ENCODE measurements at places on chromosomes 3 and 15.
A peak's percentile ranks its signal among the peaks of the same experiment; 100 is the strongest.

GRCh38 chr15:39267685-39268084, 313.2 kb upstream of the THBS1 start:
- DNase-seq = no peak

DNA sequence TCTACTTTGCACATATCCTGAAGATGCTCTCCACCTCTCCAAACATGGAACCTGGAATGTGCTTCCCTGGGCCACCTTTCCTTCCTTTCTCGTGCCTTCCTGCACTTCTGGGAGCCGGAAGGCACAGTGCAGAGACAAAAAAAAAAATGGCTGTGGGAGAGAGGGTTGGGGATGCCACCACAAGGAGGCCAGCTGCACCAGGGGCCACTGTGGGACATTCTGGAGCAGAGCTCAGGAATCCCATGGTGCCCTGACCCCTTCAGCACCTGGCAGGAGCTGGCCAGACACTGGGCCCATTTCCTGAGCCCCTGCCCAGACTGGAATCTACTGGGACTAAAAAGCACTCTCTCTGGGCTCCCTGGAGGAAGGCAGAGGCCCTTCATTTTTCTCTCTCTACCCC, 7.9 kb upstream of the BCL2L10 start:
- DNase-seq = no peak

GRCh38 chr3:137737208-137737607, 26.9 kb upstream of the SOX14 start:
- no peak for DNase-seq

DNA sequence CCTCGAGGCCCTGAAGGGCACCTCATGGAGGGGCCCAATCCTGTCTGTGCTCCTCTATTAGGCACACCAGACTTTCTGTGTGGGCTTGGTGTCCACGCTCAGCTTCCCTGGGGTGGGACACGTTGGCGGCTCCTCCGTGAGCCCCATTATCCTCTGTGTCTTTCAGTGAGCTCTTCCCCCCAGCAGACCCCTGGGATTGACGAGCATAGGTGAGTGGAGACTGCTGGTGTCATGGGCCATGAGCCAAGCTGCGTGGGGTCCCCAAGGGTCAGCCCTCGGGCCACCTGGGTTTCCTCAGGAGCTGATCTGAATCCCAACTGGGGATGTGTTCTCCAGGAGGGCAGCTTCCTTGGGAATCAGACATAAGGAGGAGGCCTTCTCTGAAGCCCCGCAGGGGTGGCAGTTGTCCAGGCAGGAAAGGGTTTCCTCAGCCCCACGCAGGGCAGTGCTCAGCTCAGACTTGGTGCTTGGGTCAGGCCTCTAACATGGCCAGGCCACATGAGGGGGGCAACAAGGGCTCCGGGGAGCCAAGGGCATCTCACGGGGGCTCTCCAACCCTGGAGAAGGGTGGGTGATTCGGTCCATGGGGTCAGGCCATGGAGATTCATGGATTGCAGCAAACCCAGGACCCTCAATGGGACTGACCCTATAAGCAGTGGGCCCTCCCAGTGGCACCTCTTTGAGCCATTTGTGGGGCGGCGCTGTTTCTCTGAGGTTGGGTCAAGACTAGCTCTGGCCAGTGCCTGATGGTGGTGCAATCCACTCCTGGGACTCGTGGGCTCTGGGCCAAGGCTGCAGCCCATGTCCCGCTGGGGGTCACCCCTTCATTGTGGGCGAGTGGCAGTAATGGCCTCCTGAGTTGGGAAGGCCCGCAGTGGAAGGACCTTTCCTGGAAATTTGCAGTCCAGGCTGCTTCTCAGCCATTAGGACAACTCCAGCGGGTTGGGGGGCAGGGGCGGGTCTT, 222.5 kb downstream of the SNRPN start:
- no peak for DNase-seq

DNA sequence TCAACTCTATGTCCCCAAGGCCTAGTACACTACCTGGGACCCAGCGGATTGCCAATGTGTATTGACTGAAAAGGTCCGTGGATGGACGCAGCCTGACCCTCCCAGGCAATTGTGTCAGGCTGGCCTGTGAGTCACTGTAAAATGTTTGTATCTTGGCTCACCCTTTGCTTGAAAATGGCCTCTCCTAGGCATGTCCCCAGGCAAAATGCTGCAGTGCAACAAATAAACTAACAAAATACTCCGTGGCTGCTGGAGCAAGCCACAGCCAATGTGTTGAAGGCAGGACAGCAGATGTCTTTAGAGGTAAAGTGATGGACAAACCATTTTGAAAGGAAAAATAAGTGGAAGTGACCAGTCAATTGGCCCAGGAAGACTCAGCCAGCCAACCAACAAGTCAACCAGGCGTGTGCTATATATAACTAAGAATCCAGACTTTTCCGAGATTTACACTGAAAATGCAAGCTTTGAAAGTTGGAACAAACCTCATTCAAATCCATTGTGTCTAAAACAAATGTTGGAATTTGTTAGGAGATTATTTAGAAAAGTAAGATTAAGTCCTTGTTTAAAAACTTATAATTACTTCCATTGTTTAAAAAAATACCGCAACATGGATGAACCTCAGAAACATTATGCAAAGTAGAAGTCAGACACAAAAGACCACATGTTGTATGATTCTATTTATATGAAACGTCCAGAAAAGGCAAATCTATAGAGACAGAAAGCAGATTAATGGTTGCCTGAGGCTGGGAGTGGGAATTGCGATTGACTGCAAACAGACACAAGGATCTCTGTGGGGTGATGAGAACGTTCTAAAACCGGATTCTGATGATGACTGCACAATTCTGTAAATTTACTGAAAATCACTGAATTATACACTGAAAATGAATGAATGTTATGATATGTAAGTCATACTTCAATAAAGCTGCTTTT, 191.2 kb downstream of the TLE3 start:
- DNase-seq = no peak

- DNase-seq = no peak
Observed at GRCh38 chr15:52733696-52734255, 54.6 kb upstream of the ATOSA start.

DNA sequence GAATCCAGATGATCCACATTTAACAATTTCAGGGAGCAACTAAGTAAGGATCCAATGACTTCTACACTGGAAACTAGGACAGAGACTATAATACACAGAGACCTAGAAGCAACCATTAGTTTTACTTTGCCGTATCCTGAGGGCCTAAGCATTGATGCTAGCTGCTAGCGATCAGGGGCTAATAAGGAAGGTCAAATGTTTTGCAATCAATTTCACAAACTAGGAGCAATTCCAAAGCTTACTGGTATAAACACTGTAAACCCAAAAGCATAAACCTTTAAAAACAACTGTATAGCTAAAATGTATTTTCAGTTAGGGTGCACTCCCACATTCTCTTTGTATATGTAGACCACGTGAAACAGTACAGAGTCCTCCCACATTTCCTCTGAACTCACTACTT, 31.5 kb downstream of the FBN1 start:
- DNase-seq = no peak

DNA sequence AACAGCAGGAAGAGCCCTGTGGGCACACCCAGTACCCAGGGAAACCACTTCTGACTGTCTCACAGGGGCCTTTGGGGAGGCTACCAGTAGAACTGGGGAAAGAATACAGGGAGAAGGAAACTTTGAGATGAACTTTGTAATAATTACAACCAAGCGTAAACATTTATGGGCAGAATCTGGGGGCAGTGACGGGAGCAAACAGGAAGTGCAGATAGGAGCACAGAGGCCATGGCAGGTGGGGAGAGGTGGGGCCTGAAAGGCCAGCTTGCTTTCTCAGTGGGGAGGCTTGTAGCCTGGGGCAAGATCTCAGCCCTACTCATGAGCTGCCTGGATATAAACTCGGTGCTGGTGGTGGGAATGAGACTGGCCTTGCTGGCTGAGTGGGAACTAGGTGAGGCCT, 209.8 kb downstream of the PLCH1 start:
- no peak for DNase-seq

- no peak for DNase-seq
Observed at GRCh38 chr3:47008234-47008796, 28.8 kb downstream of the NBEAL2 start.

GRCh38 chr3:51637941-51638471, 33.0 kb upstream of the TEX264 start:
- no peak for DNase-seq

DNA sequence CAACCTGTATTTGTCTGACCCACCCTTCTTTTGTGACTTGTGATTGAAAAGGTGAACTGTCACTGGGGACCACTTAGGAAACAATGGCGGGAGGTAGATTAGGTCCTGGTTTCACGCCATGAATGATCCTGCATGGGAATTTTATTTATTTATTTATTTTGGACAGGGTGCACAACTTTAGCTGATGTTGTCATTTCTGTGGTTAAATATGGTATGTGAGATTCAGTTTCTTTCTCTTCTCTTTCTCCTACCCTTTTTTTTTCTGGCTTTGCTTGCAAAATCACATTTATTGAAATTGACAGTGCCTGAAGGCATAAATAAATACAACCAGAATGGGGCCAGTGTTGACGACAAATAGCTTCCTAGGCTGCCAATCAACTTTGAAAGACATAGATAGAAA, 18.0 kb upstream of the HTR3E start:
- no peak for DNase-seq

DNA sequence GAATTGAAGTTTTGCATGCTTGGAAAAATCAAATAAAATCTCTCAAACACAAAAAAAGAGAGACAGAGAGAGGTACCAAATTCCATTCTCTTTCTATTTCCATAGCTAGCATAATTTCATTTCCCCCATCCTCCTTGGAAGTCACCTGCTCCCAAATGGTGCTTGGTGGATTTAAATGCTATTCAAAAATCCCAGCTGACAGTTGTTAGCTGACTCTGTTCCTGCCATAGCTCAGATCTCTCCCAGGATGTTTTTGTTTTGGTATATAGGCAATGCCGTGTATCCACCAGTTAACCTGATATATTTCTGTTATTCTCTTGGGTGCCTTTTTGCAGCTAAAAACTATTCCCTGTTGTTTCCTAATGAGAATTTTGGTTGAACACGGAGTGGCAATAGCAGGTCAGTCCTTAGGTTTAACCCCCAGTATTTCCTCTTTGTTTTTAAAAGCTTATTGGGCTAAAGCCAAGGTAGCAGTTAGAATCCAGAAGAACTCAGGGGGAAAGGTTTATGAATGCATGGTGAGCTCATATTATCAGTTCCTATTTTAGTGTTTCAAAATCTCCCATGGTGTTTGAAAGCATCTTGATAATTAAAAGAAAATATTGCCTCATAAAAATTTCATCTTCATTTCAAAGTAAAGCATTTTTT, 240.0 kb upstream of the GBE1 start:
- DNase-seq = no peak

DNA sequence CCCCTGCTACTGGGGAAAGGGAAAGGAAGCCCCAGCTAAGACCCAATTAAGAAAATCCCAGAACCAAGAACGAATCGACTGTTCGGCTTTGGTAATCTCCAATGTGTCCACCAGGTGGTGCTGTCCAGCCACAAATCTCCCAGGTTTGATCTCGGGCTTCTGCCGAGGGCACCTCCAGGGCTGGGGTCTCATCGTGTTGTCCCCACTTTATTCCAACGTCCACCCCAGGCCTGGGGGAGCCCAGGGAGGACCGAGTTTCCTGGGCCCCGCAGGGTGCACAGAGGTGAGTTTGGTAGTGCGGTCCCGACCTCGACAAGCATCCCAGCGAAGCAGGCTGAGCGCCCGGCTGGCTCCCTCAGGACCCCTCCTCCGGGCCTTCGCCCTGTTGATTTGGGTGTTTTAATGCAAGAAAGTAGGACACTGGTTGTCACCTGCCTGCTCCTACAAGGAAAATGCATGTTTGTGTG, 185.1 kb downstream of the GOLGA6L6 start:
- peak; percentile 94 for DNase-seq

- no peak for DNase-seq
Observed at GRCh38 chr3:69890084-69890483, 109.4 kb upstream of the SAMMSON start.

DNA sequence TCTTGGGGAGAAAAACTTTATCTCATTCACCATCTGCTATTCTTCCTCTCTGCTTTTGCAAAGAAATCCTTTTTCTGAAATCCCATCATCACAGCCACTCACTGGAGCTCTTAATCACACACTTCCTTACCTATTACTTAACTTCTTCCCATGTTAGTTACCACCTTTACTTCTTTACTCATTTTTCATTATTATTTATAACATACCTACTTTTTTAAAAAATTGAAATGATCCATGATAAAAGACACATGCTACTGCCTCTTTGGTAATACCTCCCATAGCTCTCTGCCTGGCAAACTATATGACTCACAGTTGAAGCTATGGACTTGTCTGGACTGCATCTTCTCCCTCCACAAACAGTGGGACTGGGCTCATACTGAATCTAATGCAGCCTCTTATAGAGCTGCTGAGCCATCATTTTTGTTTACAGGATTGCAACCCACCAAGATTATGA, 150.3 kb downstream of the TNIK start:
- no peak for DNase-seq

- DNase-seq = no peak
Observed at GRCh38 chr3:37054370-37054769, 61.1 kb downstream of the MLH1 start.

- peak; percentile 42 for DNase-seq
Observed at GRCh38 chr15:60548101-60548500, 69.2 kb upstream of the ICE2 start.

DNA sequence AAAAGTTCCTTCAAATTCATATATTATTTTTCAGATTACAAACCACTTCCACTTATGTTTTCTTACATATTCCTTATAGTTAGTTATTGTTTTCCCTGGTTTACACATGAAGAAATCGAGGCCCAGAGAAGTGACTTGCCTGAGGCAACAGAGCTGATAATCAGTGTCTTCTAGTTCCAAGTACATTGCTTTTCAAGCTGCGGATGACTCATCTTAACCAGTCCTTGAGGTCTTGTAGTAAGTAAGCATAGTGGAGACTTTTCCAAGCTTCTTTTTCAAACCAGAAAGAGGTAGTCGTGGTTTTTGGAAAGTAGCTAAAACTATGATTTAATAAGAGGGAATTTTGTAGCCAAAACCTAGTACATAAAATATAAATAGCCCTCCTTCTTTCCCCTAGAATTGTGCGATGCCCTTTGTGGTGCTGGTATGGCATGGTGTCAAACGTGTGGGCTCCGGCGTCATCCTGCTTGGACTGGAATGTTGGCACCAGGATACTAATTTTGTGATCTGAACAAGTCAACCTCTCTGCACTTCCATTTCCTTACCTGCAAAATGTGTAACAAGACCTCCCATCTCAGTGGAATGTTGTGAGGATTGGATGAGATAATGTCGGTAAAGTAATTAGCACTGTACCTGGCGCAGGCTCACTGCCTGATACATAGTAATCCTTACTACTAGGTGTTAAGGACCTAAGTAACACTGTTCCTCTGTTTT, 19.0 kb upstream of the DLG1 start:
- DNase-seq = no peak

- DNase-seq = no peak
Observed at GRCh38 chr3:38270606-38271005, 5.0 kb downstream of the SLC22A13 start.

DNA sequence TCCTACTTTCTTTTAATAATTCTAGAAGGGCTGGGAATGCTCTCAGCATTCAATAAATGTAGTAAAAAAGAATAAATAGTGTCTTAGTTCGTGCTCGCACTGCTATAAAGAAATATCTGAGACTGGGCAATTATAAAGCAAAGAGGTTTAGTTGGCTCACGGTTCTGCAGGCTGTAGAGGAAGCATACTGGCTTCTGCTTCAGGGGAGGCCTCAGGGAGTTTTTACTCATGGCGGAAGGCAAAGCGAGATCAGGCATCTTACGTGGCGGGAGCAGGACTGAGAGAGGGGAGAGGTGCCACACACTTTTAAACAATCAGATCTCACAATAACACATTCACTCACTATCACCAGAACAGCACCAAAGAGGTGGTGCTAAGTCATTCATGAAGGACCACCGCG, 103.0 kb upstream of the UBE2E2 start:
- DNase-seq = no peak

GRCh38 chr3:172918568-172919296, 168.2 kb downstream of the ECT2 start:
- no peak for DNase-seq

- DNase-seq = no peak
Observed at GRCh38 chr3:17738219-17738618, 4.2 kb downstream of the TBC1D5 start.
